ENCODE measurements at places on chromosomes 1 and 21.

GRCh38 chr1:228415221-228415620 is 1.4 kb downstream of the TRIM17 start:
- no peak for DNase-seq

GRCh38 chr1:228781161-228781808 is 46.0 kb downstream of the RHOU start:
- DNase-seq, result no peak

GRCh38 chr21:45363921-45364467 is 41.0 kb upstream of the COL18A1 start:
- peak; percentile 91 for DNase-seq

DNA sequence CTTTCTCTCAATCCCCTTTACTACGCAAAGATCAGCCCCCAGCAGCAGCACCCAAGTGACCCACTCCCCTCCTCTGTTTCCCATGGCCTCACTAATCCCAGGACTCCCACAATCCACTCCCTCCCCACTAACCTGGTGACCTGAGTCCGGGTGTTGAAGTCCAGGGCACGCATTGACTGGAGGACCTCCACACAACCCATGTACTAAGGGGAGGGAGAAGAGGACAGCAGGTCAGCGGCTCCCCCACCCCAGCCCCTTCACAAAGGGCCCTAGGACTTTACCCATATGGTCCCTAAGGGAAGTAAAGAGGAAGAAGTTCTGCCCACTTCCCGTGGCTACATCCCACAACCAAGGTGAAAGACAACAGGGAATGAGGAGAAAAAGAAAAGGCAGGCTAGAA is 1.3 kb downstream of the SHC1 start:
- DNase-seq, result no peak

GRCh38 chr1:22643381-22643780 is at the start of gene C1QC:
Gene C1QC (plus strand): TSS chr1:22643633. CDS start chr1:22644024, 391 bp downstream.
- no peak for DNase-seq

DNA sequence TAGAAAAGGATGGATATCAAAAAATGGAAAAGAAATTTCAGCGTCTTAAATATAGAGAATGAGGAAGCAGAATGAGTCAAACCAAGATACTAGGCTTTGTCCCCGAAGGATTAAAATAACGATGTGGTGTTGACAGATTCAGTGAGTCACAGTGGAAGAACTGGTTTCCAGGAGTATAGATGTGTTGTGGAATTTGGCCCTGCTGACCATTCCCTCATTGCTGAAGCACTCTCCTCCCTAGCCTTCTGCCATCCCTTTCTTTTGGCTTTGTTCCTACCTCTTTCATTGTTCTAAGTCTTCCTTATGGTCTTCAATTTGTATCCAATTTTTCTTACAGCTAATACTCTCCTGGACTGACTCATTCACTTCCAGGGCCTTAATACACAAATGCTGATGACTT is 23.1 kb upstream of the USP25 start:
- DNase-seq, result no peak

DNA sequence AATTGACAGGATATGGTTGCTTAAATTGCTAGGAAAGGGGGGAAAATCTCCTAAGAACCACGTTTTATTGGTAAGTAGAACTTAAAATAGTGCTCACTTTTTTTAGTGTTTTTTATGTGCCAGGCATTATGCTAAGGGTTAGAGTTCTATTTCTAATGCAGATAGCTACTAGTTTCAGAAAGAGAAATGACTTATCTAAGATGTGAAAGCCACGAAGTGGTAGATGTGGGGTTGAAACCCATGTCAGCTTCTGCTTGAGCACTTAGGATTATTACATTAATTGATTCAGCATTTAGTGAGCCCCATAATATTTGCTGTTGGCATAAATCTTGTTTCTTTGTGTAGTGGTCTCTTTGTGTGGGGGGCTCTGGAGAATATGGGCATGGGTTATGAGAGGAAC is 24.7 kb downstream of the CACHD1 start:
- no peak for DNase-seq

DNA sequence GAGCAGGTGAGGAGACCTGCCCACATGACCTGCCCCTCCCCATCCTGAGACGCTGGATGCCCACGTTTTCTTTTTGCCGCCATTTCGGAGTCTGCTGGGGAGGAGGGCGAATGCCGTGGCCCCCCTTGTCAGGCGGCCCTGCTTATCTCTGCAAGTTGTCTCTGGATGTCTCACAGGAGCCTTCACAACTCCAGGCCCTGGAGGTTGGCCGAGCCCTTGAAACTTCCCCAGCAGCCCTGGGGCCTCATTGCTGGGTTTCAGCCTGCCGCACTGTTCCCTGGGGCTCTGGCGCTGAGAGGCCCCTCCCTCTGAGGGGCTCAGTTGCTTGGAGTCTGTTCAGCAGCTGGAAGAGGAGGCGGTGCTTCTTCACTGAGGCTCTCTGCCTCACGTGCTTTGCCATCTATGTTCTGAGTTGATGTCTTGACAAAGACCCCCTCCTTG is 29.8 kb upstream of the ZBTB21 start:
- no peak for DNase-seq

DNA sequence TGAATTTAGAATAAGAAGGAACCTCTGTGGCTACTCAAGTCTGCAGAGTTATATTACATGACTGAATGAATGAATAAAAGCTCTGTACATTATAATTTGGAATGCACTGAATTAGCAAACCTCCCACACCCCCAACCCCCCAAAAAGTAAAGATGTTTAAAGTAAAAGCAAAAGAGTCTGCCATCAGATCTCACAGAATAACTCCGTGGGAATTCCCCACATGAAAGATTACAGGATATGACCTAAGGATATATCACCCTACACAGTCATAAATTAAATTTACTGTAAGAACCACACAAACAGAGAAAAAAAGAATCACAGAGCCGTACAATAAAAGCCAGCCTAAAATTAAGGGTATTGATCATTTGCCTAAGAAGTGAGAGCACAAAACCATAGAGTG is 587.3 kb downstream of the PTPRC start:
- DNase-seq, result no peak

- DNase-seq, result no peak
These were observed at the start of gene TRAF3IP3 for GRCh38 chr1:209755926-209756614. Gene TRAF3IP3 (plus strand): TSS chr1:209756053. CDS start chr1:209760040, 3,987 bp downstream.

DNA sequence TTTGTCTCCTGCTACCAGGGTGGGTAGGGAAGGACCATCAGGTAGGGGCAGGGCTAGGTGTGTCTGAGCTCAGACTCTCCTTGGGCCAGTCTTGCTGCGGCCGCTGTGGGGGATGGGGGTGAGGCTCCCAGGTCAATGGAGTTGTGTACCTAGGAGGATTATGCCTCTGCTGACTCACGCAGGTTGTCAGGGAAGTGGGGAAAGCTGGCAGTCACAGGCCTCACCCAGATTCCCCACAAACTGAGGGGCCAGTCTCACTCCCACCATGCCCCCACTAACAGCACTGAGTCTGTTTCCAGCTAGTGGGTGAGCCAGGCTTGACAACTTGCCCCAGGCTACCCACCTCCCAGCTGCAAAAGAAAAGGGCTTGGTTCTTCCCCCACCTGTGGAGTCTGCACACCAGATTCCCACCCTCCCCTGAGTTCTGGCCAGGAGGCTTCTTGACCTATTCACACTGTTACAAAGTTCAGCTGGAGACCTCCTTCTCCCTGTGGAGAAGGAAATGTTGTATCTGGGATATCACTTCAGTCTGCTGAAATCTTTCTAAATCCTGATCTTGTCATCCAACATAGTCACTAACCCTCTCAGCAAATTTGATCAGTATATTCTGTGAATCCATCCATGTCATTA is 69.2 kb upstream of the GJA8 start:
- DNase-seq, result no peak

DNA sequence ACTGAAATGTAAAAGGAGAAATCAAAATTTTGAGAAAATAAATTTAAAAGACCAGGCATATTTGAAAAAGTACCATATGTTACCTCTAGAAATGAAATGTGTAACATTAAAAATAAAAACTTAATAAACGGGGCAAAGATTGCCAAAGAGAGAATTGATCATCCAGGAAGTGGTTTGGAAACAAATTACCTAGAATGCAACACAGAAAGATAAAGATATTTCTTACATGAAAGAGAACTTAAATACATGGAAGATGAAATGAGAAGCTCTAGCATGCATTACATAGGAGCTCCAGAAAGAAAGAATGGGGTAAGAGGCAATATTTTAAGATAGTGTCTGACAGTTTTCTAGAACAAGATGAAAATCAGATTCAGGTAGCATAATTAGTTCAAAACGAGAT is 235.9 kb upstream of the IRF2BP2 start:
- no peak for DNase-seq

GRCh38 chr1:4175566-4176405 is 275.7 kb upstream of the C1orf174 start:
- peak; percentile 57 for DNase-seq

- DNase-seq, result peak; percentile 93
These were observed 104.9 kb upstream of the TMPRSS2 start for GRCh38 chr21:41612674-41613532.

- DNase-seq, result peak; percentile 66
These were observed 346.8 kb downstream of the RRAGC start for GRCh38 chr1:38512789-38513188.

GRCh38 chr1:14181191-14181795 is 417.2 kb upstream of the KAZN start:
- DNase-seq, result no peak

DNA sequence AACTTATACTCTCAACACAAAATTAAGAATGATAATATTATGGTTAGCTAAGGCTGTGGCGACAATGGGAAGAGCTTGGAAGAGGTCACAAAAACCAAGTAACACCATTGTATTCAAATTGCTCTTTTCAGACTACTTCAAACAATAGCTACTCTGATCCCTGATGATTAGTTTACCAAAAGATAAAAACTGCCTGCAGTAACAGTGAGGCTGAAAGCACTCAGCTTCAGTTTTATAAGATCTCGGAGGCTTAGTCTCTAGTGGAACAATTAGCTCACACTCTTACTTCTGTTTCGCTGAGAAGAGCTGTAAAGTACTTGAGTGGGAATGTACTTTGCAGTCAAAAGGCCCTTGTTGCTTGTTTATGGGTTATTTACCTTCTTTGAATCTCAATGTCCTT is 278.5 kb downstream of the LRRC7 start:
- DNase-seq, result no peak

- DNase-seq, result no peak
These were observed 9.9 kb upstream of the DISC1 start for GRCh38 chr1:231616667-231617066.

DNA sequence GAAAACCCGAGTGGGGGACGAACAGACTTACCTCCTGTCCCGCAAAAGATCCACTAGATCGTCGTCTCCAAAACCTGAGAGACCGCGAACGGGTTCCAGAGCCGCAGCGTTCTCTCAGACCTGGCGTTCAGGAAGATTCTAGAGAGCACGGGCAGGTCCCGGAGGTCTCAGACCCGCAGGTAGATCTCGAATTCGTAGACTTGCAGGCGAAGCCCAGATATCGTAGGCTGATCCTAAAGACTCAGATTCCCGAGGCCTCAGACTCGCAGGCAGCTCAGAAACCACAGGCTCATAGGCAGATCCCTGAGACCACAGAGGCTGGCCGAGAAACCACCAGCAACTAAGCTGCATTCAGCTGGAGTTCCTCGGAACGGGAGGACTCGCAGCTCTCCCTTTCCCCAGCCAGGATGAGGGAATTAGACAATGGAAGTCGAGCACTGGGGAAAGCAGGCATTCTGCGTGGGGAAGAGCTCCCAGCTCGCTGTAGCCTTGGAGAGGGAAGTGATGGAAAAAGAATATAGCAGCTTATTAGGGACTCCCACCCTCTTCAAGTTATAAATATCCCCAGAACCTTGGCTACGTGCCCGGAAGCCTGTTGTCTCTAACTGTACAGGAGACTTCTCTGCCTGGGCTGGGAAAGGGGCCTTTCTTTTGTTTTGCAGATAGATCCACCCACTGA is at the start of gene ZNF436:
Gene ZNF436, minus strand, starts transcription at position 502 of the 679 bp plus-strand sequence. CDS start 1,831 bp downstream, outside the sequence.
- DNase-seq, result peak; percentile 91

GRCh38 chr21:25501996-25502665 is 105.2 kb downstream of the MRPL39 start:
- no peak for DNase-seq

DNA sequence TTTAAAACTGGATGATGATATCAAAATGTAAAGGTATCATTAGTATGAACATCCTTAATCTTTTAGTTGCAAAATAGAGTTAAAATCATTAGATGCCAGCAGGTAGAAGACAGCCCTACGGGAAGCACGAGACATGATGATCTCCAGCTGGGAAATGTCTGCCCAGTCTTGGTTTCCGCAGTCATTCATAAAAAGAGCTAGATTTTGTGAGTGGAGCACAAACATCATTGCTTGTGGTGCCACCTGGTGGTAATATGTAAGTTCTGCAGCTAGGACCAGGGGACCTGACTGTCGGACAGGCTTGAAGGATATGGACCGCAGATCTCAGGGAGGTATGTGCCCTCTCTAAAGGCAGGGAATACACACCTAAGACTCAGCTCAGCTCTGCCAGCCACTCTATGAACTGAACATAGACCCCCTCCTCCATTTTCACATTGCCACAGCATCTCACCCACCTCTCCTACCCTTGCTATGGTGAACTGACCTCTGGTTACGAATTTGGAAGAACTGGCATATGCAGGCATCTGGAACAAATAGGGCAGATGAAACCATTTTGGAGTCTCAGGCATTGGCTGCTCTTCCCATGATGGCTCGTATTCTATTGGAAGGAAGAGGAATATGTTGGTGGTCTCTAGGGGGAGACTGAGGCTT is 9.2 kb downstream of the FCMR start:
- DNase-seq, result no peak

GRCh38 chr1:202540014-202540413 is 170.2 kb downstream of the SYT2 start:
- DNase-seq, result no peak

- no peak for DNase-seq
These were observed 256.7 kb downstream of the KIF26B start for GRCh38 chr1:245411245-245412036.

GRCh38 chr21:25234857-25235801 is 372.2 kb downstream of the MRPL39 start:
- no peak for DNase-seq

- no peak for DNase-seq
These were observed 3.2 kb downstream of the GSTM2 start for GRCh38 chr1:109671067-109671466.

- no peak for DNase-seq
These were observed 1583.8 kb downstream of the NCAM2 start for GRCh38 chr21:22582026-22582425.

DNA sequence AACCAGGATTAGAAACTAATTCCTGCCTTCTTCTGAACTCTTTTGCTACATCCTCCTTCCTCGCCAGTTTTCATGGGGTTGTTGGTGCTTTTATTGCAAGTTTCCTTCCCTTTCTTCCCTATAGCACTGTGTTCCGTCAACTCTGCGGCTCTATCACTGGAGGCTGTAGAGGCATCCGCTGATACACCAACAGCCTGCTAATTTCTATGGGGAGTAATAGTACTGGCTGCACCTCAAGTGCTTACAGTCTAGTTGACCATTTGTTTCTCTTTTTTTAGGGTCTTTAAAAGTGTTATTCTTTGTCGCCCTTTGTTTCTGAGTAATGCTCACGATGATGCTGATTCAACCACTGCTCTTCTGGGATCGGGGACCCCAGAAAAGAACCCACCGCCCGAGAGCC is 746 bp downstream of the MIS18A start:
- DNase-seq, result no peak
